ENCODE measurements at places on chromosomes 4 and X.
A peak's percentile ranks its signal among the peaks of the same experiment; 100 is the strongest.

GRCh38 chr4:47831026-47831679, 6.7 kb downstream of the CORIN start:
- no peak for DNase-seq

- DNase-seq: no peak
Measured at GRCh38 chr4:80409809-80410208, 74.3 kb downstream of the CFAP299 start.

DNA sequence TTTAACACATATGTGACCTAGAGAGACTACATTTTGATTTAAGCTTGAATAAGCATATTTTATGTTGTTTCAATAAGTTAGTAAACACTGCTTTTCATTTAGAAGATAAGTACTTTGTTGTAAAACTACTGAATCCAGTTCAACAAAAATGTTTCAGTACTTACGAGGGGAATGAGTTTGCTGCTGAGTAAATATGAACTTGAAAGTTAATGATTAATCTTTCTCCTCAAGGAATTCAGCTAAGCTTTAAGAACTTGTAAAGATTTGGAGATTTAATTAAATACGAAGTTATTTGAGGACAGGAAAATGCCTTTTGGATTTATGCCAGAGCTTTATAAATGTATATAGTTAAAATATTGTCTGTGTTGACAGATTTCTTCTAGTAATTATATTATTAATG, 933.0 kb upstream of the LCORL start:
- DNase-seq: no peak

GRCh38 chr4:126306152-126306869, 991.6 kb downstream of the FAT4 start:
- no peak for DNase-seq

GRCh38 chr4:130257271-130257670, 1161.3 kb downstream of the C4orf33 start:
- DNase-seq: peak; percentile 90

GRCh38 chr4:93334003-93334402, 494.6 kb upstream of the ATOH1 start:
- DNase-seq: no peak

GRCh38 chr4:149294601-149295000, 521.0 kb downstream of the IQCM start:
- DNase-seq: no peak

DNA sequence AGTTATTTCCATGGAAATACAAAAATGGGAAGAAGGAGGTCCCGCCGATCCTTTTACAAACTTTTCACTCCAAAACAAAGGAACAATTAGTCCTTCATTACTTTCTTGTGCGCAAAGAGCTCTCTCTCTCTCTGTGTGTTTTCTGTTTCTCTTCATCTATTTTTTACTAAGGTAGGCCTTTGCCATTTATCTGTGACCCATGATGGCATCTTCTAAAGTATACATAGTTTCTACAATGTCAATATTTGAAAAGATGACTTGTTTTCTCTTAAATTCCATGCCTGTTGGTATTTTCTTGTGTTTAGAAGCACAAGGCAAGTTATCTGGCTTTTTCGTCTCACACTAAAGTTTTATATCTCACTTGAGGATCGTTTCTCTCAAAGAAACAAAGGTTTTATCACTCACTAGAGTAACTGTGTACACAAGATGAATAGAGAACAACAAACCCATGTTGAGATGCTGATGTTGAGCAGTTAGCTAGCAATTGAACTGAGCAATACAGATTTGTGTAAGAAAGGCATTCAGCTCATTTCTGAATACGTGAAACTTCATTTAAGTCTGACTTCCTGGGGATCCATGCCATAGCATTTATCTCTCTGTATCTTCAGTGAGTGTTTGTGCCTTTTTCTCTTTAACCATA, 250.3 kb downstream of the GBA3 start:
- no peak for DNase-seq

- no peak for DNase-seq
Measured at GRCh38 chr4:20022471-20022870, 229.2 kb upstream of the SLIT2 start.

GRCh38 chrX:53831662-53832635, 145.4 kb upstream of the HUWE1 start:
- peak; percentile 29 for DNase-seq

DNA sequence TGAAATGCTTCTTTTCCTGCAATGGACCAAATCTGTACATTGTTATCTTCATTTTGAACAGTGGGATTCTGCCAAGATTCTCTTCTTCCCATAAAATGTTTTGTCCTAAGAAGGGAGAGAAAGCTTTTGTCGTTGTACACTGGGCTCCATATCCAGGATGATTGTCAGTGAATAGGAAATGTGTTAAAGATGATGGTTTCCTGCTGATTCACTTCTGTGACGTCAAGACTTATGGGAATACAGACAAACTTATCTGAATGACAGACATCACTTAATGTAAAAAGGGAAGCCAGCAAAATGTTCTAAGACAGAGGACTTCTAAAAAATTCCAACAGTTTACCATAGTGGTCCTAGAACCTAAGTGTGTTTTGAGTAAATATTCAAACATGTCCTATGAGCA, 53.7 kb upstream of the HPF1 start:
- no peak for DNase-seq

- no peak for DNase-seq
Measured at GRCh38 chrX:71493111-71493613, 39.7 kb upstream of the OGT start.

- DNase-seq: peak; percentile 13
Measured at GRCh38 chr4:14871676-14872430, 130.4 kb upstream of the CPEB2 start.

DNA sequence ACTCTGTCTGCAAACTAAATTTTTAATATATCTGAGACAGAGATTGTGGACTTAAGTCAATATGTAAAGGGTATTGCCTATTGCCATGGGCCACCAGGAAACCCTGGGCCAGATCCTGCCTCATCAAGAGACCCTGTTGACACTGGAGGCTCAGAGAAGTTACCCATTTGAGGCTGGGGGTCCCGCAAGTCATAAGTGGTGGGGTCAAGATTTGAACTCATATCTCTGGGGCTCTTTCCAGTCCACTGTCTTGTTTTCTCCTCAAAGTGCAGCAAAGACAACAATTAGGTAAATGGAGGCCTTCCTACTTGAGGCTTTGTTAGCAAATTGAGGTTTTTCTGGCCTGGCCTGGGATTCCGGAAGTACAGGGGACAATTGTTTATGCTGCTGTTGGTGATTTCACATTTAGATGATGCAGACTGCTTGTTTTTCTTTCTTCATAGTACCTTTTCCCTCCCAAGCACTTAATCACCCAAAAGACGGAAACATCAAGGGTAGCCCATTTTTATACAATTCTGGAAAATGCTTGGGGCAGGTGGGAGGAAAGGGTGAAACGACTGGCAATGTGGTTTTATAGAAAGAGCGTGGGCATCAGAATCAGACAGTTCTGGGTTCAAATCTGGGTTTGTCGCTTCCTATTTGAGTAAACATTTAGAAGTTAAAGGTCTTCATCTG, 160.0 kb downstream of the SMIM20 start:
- DNase-seq: no peak

DNA sequence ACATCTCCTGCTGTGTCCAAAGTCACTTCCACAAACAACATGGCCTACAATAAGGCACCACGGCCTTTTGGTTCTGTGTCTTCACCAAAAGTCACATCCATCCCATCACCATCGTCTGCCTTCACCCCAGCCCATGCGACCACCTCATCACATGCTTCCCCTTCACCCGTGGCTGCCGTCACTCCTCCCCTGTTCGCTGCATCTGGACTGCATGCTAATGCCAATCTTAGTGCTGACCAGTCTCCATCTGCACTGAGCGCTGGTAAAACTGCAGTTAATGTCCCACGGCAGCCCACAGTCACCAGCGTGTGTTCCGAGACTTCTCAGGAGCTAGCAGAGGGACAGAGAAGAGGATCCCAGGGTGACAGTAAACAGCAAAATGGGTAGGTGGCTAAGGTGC, 123.9 kb downstream of the PDLIM5 start:
- no peak for DNase-seq

DNA sequence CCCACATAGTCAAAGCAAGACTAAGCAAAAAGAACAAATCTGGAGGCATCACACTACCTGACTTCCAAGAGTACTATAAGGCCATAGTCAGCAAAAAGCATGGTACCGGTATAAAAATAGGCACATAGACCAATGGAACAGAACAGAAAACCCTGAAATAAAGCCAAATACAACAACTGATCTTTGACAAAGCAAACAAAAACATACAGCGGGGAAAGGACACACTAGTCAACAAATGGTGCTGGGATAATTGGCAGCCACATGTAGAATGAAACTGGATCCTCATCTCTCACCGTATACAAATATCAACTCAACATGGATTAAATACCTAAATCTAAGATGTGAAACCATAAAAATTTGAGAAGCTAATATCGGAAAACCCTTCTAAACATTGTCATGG, 819.3 kb upstream of the FRG1 start:
- DNase-seq: no peak

DNA sequence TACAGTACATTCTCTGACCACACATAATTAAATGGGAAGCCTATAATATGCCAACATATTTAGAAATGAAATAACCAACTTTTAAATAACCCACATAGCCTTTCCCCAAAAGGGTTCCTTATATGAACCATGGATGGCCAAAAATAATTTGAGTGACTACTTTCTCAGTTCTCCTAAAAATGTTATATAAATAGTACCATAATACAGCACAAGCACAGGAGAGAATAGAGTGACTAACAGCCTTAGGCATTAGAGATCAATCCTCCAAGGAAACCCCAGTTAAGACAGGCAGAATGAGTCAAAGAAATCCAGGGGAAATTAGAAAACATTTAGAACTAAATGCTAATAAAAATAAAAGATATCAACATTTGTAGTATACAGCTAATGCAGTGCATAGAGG, 50.2 kb downstream of the ANKRD17 start:
- peak; percentile 66 for DNase-seq

- no peak for DNase-seq
Measured at GRCh38 chrX:13165266-13166189, 121.1 kb upstream of the FAM9C start.

DNA sequence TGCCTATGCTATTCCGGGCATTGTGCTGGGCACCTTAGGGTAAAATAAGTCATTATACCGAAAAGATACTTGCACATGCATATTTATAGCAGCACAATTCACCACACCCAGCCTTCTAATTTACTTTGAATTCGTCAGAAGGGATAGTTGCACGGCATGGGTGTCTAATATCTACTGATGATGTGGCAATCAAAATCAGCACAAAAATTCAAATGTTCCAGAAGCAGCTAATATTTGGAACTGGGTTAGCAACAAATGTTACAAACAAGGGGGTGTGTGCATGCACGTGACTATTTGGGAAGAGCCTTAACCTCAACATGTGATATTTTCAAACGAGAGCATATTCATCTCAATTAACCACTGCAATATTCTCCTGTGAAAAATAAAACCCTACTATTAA, 79.7 kb upstream of the PRSS48 start:
- DNase-seq: no peak

- DNase-seq: no peak
Measured at GRCh38 chr4:151766691-151767090, 5.9 kb upstream of the GATB start.

- DNase-seq: no peak
Measured at GRCh38 chrX:72143609-72143907, 11.8 kb upstream of the RTL5 start.

- DNase-seq: no peak
Measured at GRCh38 chr4:38775326-38775725, 7.5 kb downstream of the TLR10 start.

All from EL (cell line).